ENCODE measurements at places on chromosomes 3 and 15.

DNA sequence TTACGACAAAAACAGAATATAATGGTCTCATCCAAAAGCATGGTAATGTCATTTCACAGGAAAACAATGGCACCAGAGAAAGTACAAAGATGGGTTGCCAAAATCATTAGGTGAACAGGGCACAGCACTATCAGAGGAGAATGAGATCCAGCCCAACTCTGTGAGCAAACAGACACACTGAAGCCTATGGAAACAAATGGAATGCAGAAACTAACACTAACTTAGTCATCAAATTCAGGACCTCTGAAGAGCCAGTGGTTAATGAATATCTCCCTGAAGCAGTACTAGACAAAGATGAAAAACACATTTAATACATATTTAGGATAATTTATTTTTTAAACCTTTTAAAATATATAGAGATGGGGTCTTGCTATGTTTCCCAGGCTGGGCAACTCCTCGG is 14.6 kb upstream of the RPS17 start:
- no peak for DNase-seq

DNA sequence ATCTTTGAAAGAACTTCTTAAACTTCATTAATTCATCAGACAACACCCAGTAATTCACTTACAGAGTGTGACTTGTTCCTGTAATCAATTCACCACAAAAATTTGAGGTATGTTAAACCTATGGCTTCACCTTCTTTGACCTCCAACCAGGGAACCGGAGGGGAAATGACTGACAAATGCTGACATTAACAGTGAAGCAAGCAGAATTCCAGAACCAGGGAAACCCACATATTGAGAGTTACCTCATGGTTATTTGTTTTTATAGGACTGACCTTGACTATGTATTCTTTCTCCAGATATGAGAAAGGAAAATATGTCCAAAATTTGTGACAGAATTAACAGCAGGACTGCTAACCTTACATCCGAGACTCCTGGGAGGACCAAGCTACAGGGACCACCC is 2.7 kb downstream of the P3H2 start:
- DNase-seq, result no peak

DNA sequence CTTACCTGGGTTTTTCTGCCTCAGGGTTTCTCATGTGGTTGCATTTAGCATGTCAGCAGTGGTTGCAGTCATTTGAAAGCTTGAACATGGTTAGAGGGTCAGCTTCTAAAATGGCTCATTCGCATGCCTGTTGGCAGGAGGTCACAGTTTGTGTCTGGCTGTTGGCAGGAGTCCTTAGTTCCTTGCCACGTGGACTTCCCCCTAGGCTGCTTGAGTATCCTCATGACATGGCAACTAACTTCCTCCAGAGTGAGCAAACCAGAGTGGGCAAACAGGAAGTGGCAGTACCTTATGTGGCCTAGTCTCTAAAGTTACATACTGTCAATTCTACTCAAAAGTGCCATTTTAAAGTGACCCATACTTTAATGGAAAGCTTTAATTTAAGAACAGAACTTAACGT is 3.4 kb upstream of the UNC13C start:
- no peak for DNase-seq

DNA sequence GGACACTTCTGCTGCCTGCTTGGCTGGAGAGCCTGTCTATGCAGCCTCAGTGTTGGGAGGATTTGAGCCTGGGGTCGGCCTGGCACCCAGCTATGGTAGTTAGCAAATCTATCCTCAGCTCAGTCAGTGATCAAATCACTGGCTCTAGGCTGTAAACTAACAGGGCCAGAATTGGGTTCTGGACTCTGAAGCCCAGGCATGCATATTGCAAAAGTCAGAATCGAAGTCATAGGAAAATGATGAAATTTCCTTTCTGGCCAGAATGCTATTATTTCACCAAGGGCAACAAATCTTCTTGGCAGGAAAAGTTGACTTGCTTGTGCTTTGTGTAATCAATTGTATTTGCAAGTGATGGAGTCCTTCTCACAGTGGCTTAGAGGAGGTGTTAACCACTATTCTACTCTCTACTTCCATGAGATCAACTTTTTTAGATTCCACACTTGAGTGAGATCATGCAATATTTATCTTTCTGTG is 482.6 kb upstream of the TPRG1 start:
- DNase-seq, result no peak

GRCh38 chr3:106965307-106965706 is 411.9 kb upstream of the CCDC54 start:
- no peak for DNase-seq

DNA sequence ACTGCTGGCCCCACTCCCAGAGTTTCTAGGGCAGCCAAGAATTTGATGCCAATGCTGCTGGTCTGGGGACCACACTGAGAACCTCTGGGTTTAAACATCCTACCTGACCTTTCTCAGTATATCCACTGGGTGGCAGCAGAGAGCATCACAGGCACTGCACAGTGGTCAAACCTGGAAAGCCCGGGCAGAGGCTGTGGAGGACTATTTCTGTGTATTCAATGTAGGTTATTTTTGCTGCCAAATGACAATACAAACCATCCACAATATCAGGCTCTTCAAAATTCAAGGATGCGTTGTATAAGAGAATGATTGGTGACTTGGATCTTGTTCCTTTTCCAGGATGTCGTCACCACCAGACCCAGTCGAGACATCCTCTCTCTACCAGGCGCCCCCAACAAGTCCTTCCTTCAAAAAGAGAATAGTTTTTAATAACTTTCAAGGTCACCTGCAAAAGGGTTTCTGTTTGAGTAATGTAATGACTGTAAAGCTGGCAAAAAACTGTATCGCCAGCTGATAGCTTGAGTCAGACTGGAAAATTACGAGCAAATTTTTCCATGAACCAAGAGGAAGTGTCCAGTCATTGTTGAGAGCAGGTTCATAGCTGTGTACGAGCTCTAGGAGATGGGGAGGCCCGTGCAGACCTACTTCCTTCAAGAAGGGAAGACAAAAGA is 30.5 kb upstream of the MYZAP start:
- peak; percentile 43 for DNase-seq

DNA sequence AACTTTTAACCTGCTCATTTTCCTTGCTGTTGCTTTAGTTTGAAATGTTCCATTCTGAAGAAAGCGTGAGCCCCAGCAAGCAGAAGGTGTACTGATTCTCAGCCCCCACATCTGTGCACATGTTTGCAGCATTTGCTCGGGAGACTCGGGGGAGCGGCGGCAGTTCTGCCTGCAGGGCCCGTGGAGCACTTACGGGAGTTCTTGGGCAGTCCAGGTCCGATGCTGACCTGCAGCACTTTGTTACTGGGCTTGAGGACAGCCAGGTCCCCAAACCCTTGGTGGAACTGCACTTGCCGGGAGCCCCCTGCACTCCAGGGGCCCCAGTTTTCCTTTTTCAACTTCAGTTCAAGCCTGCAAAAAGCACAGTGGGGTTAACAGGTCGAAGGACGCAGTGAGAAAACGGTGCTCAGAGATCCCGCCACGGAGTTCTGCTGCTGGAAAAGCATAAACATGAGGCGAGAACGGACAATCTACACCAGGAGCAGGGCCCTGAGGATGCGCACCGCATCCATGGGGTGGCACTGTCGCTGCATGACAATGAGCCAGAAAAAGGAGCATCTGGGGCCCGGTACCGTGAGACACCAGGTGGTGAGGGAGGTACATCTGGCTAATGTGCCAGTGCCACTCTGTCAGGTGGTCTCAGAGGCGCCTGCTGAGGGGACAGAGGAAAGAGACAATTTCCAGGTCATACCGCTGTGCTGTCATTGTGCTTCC is 45.6 kb upstream of the LDHAL6B start:
- DNase-seq, result no peak

DNA sequence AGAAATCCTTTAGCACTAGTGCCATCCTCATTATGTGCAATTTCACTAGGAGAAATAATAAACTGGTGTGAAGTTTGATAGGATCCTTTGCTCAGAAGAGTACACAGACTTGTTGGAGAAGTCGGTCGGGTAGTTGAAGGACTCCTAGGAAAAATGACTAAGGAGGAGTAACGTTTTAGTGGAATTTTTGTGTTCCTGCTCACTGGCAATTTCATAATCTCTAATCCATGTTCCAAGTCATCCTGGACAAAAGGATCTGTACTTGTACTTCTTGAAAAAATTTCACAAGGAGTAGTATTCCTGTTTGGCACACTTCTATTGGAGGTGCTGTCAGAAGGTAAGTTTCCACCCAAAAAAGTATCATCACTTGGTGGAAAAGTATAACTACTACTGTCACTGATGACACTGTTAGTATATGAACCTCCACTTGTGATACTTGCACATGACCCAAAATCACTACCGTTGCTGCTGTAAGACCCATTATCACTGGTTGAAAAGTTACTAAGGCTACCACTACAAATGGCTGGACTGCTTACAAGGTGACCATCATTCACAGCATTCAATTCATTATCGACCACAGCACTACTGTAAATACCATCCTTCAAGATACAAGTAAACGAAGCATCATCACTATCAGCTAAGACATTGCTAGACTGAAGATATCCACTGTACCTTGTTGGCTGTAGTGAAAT is 77.4 kb downstream of the NEDD4 start:
- DNase-seq, result no peak

DNA sequence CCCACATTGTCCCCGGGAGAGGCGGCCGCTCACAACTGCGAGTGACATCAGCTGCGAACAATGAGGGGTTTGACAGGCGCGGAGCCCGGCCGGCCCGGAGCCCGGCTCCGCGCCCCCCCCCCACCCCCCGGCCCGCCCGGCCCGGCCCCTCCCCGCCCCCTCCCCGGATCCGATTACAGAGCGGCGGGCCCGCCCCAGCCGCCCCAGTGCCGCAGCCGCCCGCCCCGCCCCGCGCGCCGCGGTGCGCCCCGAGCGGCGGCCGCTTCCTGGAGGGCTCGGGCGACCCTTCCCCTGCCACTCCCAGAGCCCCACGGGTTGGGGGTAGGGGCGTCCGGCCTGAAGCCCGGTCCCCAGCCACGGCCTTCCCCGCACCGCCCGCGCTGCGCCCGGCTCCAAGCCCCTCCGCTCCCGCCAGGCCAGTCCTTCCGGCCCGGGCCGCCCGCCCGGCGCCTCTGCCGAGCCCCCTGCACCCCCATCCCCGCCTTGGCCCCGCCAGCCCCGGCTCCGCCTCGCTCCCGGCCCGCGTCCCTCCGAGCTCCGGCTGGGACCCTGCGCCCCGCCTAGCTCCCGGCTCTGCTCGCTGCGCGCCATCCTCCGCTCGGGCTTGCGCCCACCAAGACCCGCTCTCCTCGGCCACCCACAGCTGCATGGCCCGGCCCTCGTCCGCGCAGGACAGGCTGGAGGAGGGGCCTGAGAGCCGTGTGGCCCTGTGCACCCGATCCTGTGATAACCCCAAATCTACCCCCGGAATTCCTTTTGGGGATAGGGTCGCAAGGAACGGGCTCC is at the start of gene PCBP4:
TSS of gene PCBP4 (minus strand) at position 71 of the 786 bp plus-strand sequence. CDS start 6,214 bp downstream, outside the sequence.
- no peak for DNase-seq

DNA sequence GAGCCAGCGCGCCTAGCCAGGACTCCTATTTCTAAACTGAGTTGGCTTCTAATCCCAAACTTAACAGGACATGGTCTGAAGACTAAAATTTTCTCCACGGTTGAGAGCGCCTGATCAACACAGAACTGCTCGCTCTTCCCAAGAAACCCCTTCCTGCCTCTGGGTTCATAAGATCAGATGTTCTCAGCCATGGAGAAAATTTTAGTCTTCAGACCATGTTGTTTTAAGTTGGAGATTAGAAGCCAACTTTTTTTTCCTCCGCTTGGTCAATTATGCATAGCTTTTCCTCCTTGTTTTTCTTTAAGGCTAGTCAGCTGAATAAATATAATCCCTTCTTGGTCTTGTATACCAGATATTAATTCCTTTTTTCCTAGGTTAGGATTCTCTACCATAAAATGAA is 356.6 kb upstream of the ADAMTS9 start:
- no peak for DNase-seq

DNA sequence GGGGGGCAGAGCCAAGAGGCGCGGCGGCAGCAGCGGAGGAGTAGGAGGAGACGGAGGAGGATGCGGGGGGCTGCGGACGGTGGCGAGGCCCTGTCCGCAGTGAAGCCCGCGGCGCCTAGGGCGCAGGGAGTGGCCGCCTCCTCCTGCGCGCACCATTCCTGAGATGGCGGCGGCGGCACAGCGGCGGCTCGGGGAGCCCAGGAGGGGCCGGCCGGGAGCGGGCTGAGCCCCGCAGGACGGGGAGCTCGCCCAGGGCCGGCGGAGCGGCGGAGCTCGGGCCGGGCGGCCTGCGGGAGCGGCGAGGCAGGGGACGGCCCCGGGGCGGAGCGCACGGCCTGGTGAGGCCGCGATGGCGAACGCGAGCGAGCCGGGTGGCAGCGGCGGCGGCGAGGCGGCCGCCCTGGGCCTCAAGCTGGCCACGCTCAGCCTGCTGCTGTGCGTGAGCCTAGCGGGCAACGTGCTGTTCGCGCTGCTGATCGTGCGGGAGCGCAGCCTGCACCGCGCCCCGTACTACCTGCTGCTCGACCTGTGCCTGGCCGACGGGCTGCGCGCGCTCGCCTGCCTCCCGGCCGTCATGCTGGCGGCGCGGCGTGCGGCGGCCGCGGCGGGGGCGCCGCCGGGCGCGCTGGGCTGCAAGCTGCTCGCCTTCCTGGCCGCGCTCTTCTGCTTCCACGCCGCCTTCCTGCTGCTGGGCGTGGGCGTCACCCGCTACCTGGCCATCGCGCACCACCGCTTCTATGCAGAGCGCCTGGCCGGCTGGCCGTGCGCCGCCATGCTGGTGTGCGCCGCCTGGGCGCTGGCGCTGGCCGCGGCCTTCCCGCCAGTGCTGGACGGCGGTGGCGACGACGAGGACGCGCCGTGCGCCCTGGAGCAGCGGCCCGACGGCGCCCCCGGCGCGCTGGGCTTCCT is at the start of gene GPR27:
TSS of gene GPR27 (plus strand) at position 155 of the 909 bp plus-strand sequence. CDS start at position 350, 195 bp downstream.
- no peak for DNase-seq

- no peak for DNase-seq
Observed at GRCh38 chr3:31444220-31445142, 88.2 kb upstream of the STT3B start.

DNA sequence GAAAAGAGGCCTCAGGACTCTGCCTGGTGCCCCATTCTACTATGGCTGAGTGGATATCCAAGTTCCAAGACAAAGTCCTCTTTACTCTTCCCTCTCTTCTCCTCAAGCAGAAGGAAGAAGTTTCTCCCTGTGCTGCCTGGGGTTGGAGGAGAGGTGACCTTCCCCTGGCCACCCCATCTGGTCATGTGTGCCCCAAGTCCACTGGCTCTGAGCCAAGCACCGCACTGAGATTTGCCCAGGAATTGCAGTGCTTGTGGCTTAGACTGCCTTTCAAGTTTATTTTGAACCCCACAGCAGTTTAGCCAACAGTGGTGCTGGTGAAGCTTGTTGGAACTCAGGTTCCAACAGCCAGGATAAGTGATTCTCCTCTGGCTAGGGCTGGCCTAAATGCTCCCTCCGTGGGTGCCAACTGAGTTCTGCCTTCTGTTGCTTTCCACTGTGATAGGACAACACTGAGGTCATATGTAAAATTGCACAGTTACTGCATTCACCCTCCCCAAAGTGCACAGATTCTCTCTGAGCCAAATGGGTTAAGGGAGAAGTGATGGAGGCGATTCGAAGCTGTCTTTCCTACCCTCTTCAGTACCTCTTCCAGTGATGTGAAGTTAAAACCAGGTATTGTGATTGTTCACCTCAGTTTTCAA is 69.9 kb downstream of the TMCO5A start:
- no peak for DNase-seq

- DNase-seq, result no peak
Observed at GRCh38 chr3:76063019-76063418, 277.7 kb upstream of the ZNF717 start.

GRCh38 chr3:50653937-50654595 is 20.7 kb upstream of the DOCK3 start:
- no peak for DNase-seq

GRCh38 chr3:5891711-5892110 is 704.2 kb downstream of the EDEM1 start:
- DNase-seq, result no peak
